ENCODE measurements at places on chromosomes 2 and 18.
A peak's percentile ranks its signal among the peaks of the same experiment; 100 is the strongest.

- DNase-seq = no peak
Measured at GRCh38 chr2:19753818-19754217, 148.0 kb downstream of the TTC32 start.

DNA sequence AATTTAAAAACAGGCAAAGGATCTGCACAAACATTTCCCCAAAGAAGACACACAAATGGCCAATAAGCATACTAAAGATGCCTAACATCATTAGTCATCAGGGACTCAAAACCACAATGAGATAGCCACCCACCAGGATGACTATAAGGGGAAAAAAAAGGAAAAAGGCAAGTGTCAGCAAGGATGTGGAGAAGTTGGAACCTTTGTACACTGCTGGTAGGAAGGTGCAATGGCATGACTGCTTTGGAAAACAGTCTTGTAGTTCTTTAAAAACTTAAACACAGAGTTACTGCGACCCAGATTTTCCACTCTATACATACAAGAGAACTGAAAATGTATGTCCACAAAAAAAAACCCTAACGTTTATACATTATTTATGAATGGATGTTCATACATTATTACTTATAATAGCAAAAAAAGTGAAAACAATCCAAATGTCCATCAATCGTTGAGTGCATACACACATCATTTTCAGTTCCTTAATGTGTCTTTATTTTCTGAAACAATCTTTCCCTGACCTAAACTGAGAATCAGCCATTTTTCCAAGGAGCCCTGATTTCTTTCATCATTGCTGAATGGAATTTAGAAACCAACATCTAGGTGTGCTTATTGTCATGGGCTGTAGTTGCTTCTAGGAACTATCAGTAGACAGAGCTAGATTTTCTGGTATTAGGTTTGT lies 64.7 kb upstream of the TLK1 start:
- DNase-seq = no peak

DNA sequence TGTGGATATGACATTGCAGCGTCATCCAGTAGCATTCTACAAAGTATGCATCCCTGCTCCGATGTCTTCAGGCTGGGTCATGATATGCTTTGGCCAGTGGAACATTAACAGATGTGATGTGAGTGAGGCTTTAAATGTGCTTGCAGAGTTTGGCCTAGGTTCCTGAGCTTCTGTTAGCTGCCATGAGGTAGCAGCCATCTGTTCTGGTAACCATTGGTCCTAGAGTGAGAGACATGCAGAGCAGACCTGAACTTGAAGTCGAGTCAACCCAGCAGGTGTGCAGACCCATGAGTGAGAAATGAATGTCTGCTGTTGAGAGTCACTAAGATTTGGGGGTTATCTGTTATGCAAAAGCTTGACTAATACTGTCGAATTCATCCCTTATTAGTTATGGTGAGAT lies 73.8 kb upstream of the NABP1 start:
- DNase-seq = no peak

DNA sequence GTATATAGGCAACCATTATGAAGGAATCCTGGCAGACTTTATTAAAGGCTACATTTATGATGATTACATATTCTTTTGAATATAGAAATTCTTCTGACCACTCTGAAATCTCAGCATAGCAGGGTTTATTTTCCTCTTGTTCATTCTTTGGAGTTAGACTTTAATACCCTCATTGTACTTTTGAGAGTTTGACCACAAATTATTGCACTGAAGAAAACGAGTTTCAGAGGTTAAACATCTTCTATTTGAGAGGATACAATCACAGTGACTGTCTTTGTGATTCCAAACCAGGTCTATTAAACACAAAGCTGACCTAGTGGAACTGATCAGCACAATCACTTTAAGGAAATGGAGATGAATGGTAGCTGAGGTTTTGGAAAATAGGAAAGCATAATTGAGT lies 71.3 kb downstream of the XIRP2 start:
- no peak for DNase-seq

GRCh38 chr2:154386186-154386585 lies 312.3 kb upstream of the KCNJ3 start:
- no peak for DNase-seq

GRCh38 chr18:75157851-75158250 lies 51.1 kb downstream of the PTGR3 start:
- DNase-seq = no peak

DNA sequence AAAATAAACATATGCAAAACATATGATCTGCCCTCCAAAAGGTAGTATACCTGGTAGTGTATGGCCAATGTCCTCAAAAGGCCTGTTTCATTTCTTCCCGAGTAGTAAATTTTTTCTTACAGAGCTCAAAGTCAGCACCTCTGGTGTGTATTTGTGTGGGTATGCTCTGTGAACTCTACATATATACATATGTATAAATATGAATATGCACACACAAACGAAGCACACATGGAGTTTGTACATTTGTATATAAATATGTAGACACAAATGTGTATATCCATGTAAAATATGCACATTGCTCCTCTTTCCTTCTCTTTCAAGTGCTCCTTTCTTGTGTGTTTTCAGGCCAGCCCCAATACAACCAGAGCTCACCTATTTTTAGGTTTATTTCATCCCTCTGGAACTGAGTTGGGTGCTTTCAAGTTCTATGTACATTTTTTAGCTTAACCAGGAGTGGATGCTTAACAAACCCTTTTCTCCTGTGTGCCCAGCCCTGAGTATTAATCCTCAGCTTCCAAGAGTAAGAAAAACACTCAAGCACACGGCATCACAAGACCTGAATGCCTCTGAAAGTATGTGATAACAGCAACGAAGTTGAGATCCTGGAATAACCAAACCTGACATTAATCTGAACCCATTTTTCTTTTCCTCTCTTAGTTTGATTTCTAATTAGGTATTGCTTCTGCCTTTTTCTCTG lies 12.2 kb upstream of the GALNT5 start:
- DNase-seq = no peak

- DNase-seq = no peak
Measured at GRCh38 chr18:26546170-26546874, 2.0 kb downstream of the KCTD1 start.

DNA sequence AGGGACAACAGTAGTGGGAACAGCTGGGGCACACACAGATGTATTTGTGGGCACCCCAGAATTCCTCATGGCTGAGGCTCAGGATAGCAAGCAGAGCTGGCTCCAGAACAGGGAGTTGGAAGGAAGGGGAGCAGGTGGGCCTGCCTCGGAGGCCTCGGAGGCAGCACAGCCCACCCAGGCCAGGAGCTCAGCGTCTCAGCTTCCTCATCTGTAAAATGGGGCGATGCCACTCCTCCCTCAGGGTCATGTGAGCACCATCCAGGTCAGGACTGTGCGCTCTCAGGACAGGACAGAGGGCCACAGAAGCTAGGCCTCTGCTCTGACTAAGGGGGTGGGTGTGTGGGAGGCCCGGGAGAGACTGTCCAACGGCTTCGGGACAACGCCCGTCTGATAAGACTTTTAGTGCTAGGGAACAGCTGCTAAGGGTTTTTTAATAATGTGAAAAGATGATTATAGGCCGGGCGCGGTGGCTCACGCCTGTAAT lies 106.2 kb downstream of the HDAC4 start:
- no peak for DNase-seq

DNA sequence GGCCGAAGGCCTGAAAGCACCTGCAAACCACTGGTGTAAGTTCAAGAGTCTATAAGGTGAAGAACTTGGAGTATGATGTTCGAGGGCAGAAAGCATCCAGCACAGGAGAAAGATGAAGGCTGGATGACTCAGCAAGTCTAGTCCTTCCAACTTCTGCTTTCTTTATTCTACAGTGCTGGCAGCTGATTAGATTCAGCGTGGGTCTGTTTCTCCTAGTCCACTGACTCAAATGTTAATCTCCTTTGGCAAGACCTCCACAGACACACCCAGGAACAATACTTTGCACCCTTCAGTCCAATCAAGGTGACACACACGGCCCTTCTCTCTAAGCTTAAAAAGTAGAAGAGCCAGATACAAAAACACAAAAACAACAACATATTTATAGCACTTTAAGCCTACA lies 43.4 kb downstream of the NMS start:
- no peak for DNase-seq

- peak; percentile 3 for DNase-seq
Measured at GRCh38 chr2:240922982-240923537, 16.9 kb downstream of the CROCC2 start.

DNA sequence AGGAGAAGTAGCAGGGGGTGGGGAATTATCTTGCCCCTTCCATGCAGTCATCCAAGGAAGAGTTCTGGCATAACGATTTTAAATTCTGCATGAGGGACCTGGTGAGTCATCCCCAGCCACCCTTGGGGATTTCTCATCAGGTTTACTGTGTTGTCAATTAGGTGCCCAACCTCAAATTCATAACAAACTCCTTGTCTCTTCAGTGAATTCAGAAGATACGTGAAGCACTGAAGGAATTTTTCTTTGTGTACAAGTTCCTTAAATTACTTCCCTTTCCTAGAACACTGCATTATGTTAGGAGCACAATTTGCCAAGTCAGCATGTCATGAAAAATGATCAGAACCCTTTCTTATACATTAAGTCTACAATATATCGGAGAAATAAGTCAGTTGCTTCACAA lies 70.8 kb upstream of the NOSTRIN start:
- no peak for DNase-seq

GRCh38 chr2:108947271-108947907 lies 41.6 kb downstream of the EDAR start:
- no peak for DNase-seq

DNA sequence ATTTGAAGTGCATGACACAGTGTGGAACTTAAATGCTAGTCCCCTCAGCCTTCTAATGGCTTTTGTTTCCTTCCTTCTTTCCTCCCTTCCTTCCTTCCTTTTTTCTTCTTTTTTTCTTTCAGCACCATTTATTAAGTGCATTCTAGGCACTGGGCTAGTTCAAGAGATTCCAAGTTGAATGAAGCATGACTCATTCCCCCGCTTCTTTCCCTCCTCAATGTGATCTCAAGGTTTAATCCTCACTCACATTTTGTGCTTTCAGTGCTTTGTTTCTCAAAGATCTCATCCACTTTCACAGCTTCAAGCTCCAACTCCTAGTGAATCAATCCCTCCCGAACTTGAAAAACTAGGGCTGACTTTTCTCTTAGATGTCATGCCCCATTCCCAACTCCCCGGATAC lies 90.1 kb downstream of the LBH start:
- no peak for DNase-seq

GRCh38 chr2:96604104-96604503 lies 34.0 kb downstream of the KANSL3 start:
- no peak for DNase-seq

DNA sequence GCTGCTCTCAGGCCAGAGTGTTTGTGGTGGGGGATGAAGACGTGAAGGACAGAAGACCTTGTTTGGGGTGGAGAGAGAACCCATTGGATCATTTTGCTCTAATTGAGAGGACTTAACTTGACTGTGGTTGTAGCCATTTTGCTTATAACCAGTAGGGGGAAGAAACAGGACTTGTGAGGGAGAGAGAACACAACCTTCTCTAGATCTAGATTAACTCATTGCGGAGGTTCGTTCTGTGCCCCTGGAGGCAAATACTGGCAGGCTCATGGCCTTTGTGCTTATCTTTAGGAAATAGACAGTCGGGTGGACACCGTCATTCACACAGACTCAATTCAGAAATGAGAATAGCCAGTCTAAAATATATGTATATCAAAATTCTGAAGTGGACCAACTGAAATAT lies 147.0 kb upstream of the LHCGR start:
- DNase-seq = no peak

DNA sequence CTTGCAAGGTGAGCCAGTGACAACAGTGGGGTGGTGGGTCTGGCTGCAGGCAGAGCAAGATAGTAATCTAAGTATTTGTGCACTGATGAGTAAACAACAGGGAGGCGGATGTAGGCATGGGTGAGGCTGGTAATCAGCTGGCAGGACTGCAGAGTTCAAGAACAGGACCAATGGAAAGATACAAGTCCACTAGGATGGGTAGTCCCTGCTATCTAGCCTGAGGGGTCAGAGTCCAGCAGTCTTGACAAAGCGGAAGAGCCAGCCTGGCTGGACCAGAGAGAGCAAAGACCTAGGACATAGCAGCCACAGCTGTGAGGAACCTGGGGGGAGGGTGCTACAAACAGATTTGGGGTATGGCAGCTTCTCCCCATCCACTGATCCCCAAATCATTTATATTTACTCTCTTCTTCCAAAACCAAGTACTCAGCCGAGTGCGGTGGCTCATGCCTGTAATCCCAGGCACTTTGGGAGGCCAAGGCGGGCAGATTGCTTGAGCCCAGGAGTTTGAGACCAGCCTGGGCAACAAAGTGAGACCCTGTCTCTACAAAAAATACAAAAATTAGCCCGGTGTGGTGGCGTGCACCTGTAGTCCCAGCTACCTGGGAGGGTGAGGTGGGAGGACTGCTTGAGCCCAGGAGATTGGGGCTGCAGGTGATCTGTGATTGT lies 25.9 kb downstream of the VIL1 start:
- no peak for DNase-seq

- peak; percentile 15 for DNase-seq
Measured at GRCh38 chr2:178280244-178280852, 86.0 kb downstream of the OSBPL6 start.

GRCh38 chr2:44100351-44100750 lies 68.3 kb upstream of the PPM1B start:
- no peak for DNase-seq

DNA sequence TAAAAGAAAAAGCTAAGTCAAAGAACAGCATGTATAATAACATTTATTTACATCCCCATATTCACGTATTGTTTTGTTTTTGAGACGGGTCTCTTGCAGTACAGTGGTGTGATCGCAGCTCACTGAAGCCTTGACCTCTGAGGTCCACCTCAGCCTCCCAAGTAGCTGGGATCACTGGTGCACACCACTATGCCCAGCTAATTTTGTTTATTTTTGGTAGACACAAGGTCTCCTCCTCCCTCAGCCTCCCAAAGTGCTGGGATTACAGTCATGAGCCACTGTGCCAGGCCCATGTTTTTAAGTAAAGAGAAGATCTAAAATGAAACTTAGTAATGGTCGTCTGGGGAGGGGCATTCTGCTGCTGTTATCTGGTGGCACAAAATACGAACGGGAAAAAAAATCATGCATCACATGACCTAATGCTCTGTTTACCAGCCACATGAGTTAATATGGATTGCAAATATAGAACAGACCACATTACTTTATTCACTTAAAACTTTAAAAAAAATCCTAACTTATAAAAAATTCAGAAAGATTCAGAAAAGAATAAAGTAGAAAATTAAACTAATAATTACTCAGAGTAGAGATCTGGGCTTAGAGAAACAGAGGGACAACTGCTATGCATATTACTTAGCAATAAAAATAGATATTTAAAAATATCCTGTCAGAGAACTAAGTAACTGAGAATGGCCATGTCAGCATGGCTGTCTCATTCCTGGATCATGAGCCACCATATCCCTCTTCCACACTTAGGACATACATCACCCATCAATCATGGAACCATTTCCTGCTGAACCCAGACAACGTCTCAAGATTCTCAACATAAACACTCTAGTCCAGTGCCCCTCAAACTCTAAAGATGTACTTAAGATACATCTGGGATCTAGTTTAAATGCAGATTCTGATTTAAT lies 7.3 kb downstream of the MMADHC start:
- no peak for DNase-seq

GRCh38 chr2:69216535-69217332 lies 170.3 kb downstream of the GFPT1 start:
- DNase-seq = no peak

Measured in nephron progenitor cell (in vitro differentiated cells).